ENCODE measurements at places on chromosomes 5 and 9.

- no peak for DNase-seq
These were observed 4.9 kb downstream of the MED27 start for GRCh38 chr9:132074736-132075135.

- no peak for DNase-seq
These were observed 56.7 kb upstream of the CPLX2 start for GRCh38 chr5:175814691-175815090.

DNA sequence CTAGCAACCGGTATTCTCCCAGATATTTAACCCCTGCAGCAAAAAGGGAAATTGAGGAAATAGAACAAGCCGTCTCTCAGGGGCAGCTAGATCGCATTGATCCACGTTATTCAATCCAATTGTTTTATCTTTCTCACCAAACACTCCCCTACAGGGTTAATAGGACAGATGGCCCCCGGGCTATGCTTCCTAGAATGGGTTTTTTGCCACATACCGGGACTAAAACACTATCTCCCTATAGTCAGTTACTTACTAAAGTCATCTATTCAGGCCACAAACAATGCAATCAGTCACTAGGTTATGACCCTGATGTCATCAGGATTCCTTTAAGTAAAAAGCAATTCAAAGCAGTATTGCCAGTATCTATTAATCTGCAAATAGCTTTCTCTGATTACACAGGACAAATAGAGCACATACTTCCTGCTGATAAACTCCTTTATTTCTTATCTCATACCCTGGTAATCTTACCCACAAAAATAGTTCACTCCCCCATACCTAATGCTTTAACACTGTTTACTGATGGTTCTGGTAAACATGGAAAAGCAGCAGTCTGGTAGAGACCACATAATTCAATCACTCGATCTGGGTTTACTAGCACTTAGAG, 159.0 kb downstream of the CPLANE1 start:
- no peak for DNase-seq

GRCh38 chr9:134936346-134937163, 18.8 kb upstream of the FCN1 start:
- no peak for DNase-seq

- DNase-seq: no peak
These were observed 123.5 kb downstream of the APBA1 start for GRCh38 chr9:69548681-69549080.

DNA sequence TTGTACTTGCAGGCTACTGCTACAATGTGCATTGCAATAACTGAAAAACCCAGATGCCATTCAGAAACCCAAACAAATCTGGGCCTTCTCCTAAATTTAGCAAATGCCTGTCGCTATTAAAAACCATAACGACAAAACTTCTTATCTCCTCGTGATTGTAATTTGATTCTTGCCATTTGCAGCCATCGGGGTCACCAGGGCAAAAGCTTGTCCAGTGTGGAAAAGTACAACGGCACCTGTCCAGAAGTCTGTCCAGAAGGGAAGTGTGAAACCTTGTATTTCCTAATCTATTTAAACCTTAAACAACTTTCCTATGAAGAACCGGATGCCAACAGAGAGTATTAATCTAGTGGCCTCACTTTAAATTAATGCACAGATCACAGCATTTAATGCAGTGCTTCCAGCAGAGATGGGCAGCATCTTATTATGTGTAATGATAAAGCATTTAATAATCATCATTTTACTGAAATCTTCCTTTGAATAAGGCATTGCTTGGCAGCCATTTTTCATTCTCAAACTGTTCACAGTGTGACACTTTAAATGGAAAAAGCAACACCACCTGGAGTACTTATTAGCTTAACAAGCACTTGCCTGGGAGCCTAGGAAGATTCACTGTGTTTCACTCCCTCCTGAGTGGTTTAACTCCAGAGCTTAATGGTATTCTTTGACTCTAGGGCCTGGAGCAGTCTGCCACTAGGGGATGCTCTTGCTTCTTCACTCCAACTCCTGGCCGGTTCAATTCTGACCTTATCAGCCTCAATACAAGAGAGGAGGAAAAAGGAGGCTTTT, 4.9 kb upstream of the C7 start:
- DNase-seq: peak; percentile 3

DNA sequence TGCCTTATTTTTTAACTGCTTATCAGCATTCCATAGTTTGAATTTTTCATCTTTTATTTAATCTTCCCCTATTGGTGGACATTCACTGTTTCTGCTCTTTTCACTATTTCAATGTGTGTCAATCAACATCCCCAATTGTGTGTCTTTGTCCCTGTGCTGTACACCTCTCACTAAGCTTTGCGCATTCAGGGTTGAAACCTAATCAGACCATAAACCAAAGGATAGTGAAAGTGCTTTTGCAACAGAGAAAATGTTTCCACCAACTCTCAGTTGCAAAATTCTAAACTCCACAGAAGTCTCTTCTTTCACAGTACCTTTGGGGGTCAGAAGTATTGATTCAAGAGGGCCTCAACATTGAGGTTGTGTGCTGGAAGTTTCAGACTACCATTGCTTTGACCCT, 127.1 kb upstream of the SAP30L start:
- DNase-seq: no peak

DNA sequence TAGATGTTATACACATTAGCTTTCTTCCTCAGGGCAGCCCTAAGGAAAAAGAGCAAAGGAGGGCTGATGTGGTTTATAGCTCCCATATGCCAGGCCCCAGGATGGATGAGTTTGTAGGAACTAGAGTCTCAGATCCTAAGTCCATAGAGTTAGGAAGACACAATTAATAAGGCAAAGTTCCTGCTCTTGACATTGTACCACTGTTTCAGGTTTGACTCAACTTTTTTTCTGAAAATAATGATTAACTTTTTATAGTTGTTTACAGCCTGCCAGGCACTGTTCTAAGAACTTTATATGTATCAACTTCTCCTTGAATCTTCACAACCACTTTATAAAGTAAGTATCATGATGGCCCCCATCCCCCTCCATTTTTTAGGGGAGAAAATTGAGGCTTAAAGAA, 339.5 kb downstream of the PDE4D start:
- DNase-seq: no peak

- no peak for DNase-seq
These were observed 747 bp downstream of the ITGA1 start for GRCh38 chr5:52788505-52788821.

DNA sequence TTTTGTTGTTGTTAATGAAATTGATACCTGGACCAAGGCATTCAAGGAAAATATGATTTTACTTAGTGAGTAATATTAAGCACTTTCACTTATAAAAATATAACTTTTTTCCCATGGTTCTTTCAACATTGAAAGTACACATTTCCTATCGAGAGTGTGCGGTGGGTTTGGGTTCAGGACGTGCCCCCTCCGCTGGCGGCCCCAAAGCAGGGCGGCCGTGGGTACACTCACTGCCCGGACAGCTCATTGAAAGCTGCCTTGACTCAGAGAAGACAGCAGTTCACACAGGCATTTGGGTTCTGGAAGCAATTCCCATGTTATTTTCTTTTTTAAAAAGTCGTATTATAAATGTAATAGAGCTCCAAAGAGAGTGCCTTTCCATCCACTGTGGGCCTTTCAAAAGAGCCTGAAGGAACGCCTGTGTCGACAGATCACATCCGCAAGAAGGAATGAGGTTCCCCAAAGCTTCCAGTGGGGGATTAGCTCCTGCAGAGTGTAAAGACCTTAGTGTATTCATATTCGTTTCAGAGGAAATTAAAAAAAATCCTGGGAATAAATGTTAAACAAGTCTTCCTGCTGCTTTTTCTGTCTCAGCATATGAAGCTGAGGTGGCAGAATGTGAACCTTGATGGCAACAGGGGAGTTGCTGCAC, 74.3 kb downstream of the PRDM6 start:
- DNase-seq: no peak

- DNase-seq: no peak
These were observed 138.4 kb upstream of the DAPK1 start for GRCh38 chr9:87359264-87359663.

GRCh38 chr9:114806526-114806900, 674 bp upstream of the TNFSF15 start:
- DNase-seq: no peak

GRCh38 chr9:104923289-104923688, 4.7 kb downstream of the ABCA1 start:
- DNase-seq: no peak

DNA sequence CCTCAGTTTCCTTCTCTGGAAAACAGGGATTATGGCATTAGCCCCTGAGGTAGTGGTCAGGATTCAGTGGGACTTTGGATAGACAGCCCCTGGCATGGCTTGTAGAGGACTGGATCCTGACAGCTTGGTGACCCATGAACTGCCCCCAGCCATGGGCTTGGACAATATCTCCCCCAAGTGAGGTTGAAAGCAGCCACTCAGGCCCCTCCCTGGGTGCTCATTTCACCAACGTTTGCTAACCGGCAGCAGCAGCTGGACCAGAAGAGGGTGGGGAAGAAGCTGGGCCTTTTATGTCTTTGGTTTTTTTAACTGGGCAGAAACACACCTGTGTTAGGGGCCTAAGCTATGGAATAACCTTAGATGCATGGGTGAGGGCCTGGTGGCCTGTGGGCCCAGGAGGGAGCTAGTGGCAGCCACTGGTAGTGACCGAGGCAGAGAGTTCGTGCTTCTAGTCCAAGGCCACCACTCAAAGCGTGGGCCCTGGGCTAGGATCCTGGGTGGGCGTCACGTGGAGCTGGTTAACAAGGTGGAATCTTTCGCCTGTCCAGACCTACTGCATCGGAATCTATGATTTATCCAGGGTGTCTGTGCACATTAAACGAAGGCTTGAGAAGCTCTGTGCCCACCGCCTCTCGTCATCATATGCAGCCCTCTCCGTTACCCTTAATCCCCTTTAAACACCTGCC, 1.9 kb downstream of the SLC2A8 start:
- DNase-seq: no peak

GRCh38 chr5:96829297-96829696, 21.6 kb upstream of the ERAP1 start:
- DNase-seq: no peak

DNA sequence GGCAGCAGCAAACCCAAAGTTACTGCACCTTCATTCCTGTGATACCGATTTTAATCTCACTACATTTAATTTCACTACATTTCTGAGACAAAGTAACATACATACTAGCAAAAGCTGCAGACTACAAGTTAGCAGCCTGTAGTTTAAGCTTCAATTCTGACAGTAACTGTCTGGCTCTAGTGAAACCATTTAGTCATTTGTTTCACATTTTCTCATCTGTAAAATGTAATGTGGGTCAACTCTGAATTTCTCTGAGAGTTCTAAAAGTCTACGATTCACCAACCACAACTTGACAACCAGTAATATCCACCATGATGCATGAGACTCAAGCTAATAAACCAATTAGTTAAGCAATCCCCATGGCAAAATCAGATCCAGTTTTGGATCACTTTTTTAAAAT, 408.9 kb downstream of the PDE4D start:
- DNase-seq: no peak

GRCh38 chr9:15146268-15146700, 160.7 kb downstream of the TTC39B start:
- DNase-seq: peak; percentile 47

DNA sequence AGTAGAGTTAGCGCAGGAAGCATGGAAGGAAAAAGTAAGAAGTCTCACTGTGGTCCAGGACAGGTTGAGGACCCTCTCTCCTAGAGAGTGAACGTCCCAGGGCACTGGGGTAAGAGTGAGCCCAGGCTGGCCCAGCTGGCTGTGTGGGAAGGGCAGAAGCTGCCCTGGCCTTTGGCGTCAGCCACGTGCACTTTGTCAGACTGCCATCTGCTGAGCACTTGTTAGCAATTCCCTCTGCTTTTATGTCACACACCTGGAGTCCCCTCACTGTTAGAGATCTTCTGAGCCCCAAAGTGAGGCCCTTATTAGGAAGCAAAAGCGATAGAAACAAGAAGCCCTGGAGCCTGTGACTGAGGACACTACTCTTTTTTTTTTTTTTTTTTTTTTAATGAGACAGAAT, 79.1 kb downstream of the UGCG start:
- peak; percentile 5 for DNase-seq

GRCh38 chr9:32954642-32955041, 46.8 kb downstream of the APTX start:
- no peak for DNase-seq

GRCh38 chr5:571791-572190, 40.3 kb upstream of the CEP72 start:
- DNase-seq: no peak

GRCh38 chr5:35133186-35133585, 85.4 kb upstream of the AGXT2 start:
- DNase-seq: no peak

DNA sequence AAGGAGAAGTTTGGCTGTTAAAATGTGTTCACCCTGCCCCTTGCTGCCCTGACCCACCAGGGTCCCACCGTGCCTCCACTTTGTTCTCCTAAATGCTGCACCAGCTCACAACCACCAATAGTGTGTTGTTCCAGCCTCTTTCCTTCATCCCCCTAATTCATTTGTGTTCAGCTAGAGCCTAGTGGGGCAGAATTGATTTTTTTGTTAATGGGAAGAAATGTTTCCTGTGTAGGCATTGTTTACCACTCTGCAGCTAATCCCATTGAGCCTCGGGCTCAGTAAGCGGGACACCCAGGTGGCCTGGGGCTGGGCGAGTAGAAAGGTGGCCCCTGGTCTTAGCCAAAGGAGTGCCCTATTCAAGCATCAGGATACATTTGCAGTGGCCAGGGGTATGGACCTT, 127.6 kb downstream of the MVB12B start:
- DNase-seq: no peak

DNA sequence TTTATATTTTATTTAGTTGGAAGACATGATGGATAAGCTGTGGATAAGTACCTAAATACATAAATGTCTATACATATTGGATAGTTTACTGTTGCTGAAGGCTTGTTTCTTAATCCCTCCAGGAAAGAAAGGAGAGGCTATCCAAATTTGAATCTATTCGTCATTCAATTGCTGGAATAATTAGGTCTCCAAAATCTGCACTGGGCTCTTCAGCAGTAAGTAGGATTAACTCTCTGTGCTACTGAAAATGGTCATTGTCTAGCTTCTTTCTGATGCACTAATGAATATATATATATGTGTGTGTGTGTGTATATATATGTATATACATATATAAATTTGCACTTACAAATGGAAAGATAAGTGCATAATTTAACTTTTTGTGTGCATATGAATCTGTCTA, 198.3 kb downstream of the FER start:
- DNase-seq: no peak

- DNase-seq: no peak
These were observed 24.4 kb downstream of the TARS1 start for GRCh38 chr5:33465120-33465519.

- no peak for DNase-seq
These were observed 96.4 kb downstream of the RFK start for GRCh38 chr9:76297721-76298239.

DNA sequence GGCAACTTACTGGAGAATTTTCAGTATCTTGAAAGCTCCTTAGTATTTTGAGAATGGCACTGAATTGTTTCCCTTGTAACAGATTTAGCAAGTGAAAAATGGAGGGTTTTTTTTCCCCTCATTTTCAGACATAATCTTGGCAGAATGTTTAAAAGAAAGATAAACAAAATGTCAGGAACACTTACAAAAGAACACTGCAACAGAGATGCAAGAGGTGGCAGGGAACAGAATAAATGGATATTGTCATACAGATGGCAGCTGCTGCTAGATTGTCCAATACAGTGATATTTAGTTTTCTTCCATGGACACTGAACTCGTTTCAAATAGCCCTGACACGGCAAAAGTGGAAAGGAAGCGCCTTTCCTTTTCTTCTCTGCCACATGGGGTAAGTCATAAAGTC, 76.9 kb upstream of the ZNF608 start:
- DNase-seq: no peak
